ENCODE measurements at places on chromosomes 4 and X.

GRCh38 chr4:177923888-177924287 is 481.7 kb upstream of the AGA start:
- DNase-seq, result no peak

DNA sequence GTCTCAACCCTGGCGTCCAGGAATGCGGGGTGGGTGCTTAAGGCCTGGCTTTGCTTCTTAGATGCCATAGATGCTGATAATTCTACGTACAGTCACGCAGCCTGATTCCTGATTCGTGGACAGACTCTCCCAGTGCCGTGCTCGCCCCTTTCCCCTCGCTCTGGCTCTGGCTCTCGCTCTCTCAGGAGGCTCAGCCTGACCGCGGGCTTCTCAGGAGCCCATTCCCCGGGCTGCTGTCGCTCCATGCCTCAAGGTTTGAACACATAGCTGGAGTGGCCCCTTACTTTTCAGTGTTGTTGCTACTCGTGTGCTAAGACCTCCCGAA is 59.2 kb upstream of the ZC4H2 start:
- no peak for DNase-seq

DNA sequence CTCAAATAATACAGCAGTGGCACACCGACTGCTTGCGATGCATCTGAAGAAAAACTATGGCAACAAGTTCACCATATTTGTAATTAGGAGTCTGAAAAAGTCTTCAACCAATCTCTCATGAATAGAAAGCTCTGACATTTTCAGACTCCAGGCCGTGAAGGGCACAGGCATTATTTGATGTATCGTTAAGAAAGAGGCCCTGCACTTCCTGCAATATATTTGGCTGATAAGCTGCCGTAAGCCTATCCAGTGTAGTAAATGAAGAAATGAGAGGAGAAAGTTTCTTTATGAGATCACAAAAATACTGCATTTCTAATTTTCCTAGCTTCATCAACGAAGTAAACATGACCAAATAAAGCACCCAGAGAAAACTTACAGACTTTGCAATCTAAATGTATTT is 613.8 kb upstream of the TECRL start:
- no peak for DNase-seq

DNA sequence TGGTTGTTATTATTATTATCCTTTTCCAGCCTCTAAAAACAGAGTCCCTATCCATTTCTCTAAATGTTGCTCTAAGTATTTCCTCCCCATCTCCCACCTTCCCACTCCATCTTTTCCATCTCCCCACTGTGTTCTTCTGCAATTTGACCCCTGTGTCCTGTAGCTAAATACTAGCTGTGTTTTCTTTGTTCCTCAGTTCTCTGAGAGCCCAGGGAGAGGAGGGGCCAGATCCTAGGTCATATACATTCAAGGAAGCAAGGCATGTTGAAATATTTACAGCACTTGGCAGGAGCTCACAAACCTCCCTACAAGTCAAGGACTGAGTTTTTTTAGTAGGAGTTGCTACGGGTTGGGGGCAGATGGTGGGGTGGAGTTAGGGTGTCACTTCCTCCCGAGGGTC is 10.5 kb downstream of the SLC16A2 start:
- no peak for DNase-seq

GRCh38 chr4:2141022-2141761 is 82.1 kb downstream of the NAT8L start:
- DNase-seq, result no peak

DNA sequence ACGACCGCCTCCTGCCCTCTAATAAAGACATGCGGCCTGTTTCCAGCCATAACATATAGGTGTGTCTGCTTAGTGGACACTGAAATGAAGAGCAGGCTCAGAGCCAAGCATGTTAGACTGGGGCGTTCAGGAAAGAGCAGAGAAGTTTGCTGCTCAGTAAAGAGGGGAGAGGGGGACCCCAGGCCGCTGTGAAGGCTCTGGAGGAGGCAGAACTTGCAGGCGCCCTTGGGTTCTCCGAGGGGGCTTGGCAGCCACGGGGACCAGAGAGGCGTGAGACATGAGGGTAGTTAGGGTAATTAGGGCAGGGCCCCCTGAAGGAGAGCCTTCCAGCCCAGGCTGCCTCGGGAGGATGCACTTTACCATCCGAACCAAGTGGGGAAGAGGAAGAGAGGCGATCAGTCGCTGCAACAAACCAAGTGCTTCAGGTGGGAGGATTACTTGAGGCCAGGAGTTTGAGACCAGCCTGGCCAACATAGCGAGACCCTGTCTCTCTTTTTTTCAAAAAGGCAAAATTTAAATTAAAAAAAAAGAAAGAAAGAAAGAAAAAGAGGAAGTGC is 46.6 kb upstream of the CDKN2AIP start:
- no peak for DNase-seq

- DNase-seq, result no peak
Observed at GRCh38 chrX:8684201-8684965, 47.6 kb downstream of the ANOS1 start.

DNA sequence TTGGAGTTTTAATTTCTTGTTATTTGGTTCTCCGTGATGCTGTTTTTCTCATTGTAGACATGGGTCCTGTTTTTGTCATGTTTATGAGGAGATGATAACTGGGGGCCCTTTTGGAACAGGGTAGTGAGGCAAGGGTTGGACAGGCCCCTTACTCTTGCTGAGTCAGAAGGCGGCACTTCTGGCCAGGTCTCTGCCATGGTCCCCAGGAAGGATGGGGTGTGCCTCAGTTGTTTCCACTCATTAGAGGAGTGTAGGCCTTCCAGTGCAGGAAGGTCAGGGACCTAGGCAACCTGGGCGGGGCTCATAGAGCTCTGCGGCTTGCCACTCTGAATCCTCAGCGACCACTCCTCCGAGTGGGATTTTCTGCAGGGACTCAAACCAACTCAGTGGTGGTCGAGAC is 68.2 kb downstream of the NELFA start:
- DNase-seq, result no peak
